ENCODE measurements at places on chromosomes 11 and 22. TPM values are rescaled to one million over a fixed set of nuclear protein-coding genes. Genes with fewer than 3 reads are reported as not detected.
A peak's percentile ranks its signal among the peaks of the same experiment; 100 is the strongest.

Gene KBTBD4
- polyA plus RNA-seq, result 31.4 TPM

Gene OR10A4
- not detected for polyA plus RNA-seq

Gene TRIM6
- 4.3 TPM for polyA plus RNA-seq

Gene SSTR3
- 0.79 TPM for polyA plus RNA-seq

GRCh38 chr11:76155500-76156227 lies 50.6 kb downstream of the WNT11 start:
- H3K27me3 ChIP-seq, result no peaks in the 10 kb centered on the region
- no peak for DNase-seq
- H3K4me1 ChIP-seq, result peaks cover 22% of the 10 kb centered on the region
- H3K36me3 ChIP-seq, result no peaks in the 10 kb centered on the region

- no peaks in the 10 kb centered on the region for H3K36me3 ChIP-seq
- no peak overlapping the region for H3K4me3 ChIP-seq
- no peak for DNase-seq
These were observed 10.5 kb upstream of the EHD1 start for GRCh38 chr11:64888729-64889511.

GRCh38 chr11:64619811-64620380 lies 28.9 kb downstream of the SLC22A12 start:
- peaks cover 1% of the 10 kb centered on the region for H3K4me1 ChIP-seq
- H3K27ac ChIP-seq, result no peak overlapping the region
- no peaks in the 10 kb centered on the region for H3K27me3 ChIP-seq
- DNase-seq, result no peak
- H3K36me3 ChIP-seq, result no peaks in the 10 kb centered on the region

- no peaks in the 10 kb centered on the region for H3K36me3 ChIP-seq
- H3K27me3 ChIP-seq, result no peaks in the 10 kb centered on the region
- H3K27ac ChIP-seq, result no peak overlapping the region
- H3K4me1 ChIP-seq, result no peaks in the 10 kb centered on the region
- no peak overlapping the region for H3K4me3 ChIP-seq
These were observed 11.6 kb downstream of the RIBC2 start for GRCh38 chr22:45425101-45425500.

GRCh38 chr11:88531831-88532230 lies 194.3 kb upstream of the CTSC start:
- no peaks in the 10 kb centered on the region for H3K4me1 ChIP-seq
- no peaks in the 10 kb centered on the region for H3K36me3 ChIP-seq
- no peak overlapping the region for H3K27ac ChIP-seq
- no peaks in the 10 kb centered on the region for H3K27me3 ChIP-seq
- DNase-seq, result no peak

GRCh38 chr11:95505927-95506426 lies 275.0 kb upstream of the SESN3 start:
- no peaks in the 10 kb centered on the region for H3K4me1 ChIP-seq
- no peaks in the 10 kb centered on the region for H3K36me3 ChIP-seq
- no peak overlapping the region for H3K4me3 ChIP-seq
- no peak for DNase-seq
- H3K27me3 ChIP-seq, result no peaks in the 10 kb centered on the region

DNA sequence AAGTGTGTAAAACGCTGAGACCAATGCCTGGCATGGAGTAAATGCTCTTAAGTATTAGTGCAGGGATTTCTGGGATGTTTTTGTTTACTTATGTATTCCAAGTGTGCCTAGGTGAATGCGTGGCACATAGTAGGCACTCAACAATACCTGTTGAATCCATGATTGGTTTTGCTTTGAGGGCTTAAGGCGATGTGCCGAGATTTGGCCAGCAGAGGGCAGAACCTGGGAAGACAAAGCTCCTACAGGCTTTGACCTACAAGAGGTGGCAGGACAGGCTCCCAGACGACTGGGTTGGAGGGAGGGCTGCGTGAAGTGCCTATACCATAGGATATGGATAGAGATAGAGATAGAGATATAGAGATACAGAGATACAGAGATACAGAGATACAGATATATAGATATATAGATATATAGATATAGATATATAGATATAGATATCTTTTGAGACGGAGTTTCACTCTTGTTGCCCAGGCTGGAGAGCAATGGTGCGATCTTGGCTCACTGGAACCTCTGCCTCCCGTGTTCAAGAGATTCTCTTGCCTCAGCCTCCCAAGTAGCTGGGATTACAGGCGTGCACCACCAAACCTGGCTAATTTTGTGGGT lies 13.9 kb downstream of the KCNE3 start:
- no peaks in the 10 kb centered on the region for H3K36me3 ChIP-seq
- peaks cover 3% of the 10 kb centered on the region for H3K4me1 ChIP-seq
- no peak overlapping the region for H3K4me3 ChIP-seq

DNA sequence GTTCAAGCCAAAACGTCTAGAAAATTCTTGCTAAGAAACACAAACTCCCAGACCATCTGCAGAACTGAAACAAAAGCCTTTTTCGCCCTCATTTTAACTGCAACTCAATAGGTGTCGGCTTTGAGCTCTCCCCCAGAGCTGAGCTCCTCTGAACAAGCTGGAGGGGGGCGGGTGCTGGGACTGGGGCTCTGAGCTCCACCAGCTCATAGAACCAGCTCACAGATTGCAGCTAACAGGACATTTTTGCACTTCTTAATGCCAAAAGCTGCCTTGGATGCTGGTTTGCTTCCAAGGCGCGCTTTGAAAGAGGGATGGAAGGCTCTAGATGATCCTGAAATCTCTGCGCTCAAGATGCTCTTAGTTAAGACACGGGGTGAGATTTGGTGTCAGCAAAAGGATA lies 6.0 kb upstream of the YWHAH start:
- no peaks in the 10 kb centered on the region for H3K36me3 ChIP-seq
- peaks cover under 1% of the 10 kb centered on the region for H3K4me1 ChIP-seq
- H3K27ac ChIP-seq, result no peak overlapping the region
- DNase-seq, result no peak
- H3K4me3 ChIP-seq, result no peak overlapping the region

GRCh38 chr11:80841675-80842074 lies 1400.8 kb upstream of the TENM4 start:
- H3K4me1 ChIP-seq, result peaks cover 3% of the 10 kb centered on the region
- no peak for DNase-seq
- no peaks in the 10 kb centered on the region for H3K27me3 ChIP-seq
- H3K4me3 ChIP-seq, result no peak overlapping the region
- no peak overlapping the region for H3K27ac ChIP-seq

- H3K27ac ChIP-seq, result no peak overlapping the region
- H3K36me3 ChIP-seq, result no peaks in the 10 kb centered on the region
- DNase-seq, result no peak
- no peaks in the 10 kb centered on the region for H3K4me1 ChIP-seq
These were observed 271.8 kb upstream of the B3GAT1 start for GRCh38 chr11:134683860-134684259.

- no peaks in the 10 kb centered on the region for H3K4me1 ChIP-seq
- no peak for DNase-seq
- no peak overlapping the region for H3K27ac ChIP-seq
- no peak overlapping the region for H3K4me3 ChIP-seq
- no peaks in the 10 kb centered on the region for H3K36me3 ChIP-seq
These were observed 6.9 kb upstream of the ACR start for GRCh38 chr22:50730941-50731661.

DNA sequence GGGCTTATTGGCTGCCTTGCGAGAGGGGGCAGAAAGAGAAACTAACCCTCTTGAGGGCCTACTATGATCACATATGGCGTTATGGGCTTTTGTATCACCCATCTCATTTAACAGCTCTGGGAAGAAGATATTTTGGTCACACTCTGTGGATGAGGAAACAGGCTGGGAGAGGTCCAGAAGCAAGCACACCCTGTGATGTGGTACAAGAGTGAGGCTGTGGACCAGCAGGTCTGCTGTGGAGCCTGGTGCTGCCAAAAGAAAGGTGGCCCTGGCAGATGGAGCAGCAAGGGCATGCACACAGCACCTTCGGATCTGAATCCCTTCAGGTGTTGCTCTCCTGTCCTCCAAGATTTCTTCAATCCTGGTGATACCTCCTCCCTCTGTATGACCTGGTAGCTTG lies 64.1 kb downstream of the KCNC1 start:
- H3K27me3 ChIP-seq, result no peaks in the 10 kb centered on the region
- no peaks in the 10 kb centered on the region for H3K36me3 ChIP-seq
- H3K4me1 ChIP-seq, result no peaks in the 10 kb centered on the region
- H3K4me3 ChIP-seq, result no peak overlapping the region
- DNase-seq, result no peak

Gene SPTBN2
- polyA plus RNA-seq, result 0.12 TPM

- H3K27me3 ChIP-seq, result no peaks in the 10 kb centered on the region
- peaks cover 11% of the 10 kb centered on the region for H3K4me1 ChIP-seq
- no peak for DNase-seq
- H3K36me3 ChIP-seq, result peaks cover 21% of the 10 kb centered on the region
- no peak overlapping the region for H3K4me3 ChIP-seq
- no peak overlapping the region for H3K27ac ChIP-seq
These were observed 7.9 kb downstream of the CTR9 start for GRCh38 chr11:10758957-10759356.

DNA sequence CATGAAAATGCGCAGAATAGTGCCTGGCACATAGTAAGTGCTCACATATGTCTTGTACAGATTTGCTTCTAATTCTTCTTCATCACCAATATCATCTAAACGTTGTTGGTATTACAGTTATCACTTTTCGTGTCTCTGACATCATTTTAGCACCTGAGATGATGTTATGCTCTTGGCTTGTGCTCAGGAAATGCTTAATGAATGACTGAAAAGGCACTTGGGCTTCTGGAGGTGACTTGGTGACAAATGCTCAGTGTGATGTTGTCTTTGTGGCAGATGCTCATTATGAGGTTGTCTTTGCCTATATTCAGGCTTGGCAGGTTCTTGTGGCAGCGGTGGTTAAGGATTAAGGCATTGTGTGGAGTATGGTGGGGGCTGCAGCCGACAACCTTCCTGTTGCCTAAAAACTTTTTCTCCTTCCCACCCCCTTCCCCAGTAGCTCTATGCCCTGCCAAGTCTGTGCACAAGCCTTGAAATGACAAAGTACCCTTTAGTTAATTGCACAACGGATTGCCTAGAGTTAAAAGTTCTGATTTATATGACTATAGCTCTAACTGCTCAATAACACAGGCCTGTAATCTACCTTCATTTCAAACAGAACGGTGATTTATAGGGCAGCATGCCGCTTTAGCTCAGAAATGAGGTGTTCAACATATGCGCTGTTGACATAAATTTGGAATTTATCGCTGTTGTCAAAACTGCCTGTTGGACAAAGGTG lies 82.5 kb downstream of the ZBTB16 start:
- no peaks in the 10 kb centered on the region for H3K36me3 ChIP-seq
- peaks cover 2% of the 10 kb centered on the region for H3K27me3 ChIP-seq
- H3K4me1 ChIP-seq, result no peaks in the 10 kb centered on the region
- H3K27ac ChIP-seq, result no peak overlapping the region
- no peak overlapping the region for H3K4me3 ChIP-seq

DNA sequence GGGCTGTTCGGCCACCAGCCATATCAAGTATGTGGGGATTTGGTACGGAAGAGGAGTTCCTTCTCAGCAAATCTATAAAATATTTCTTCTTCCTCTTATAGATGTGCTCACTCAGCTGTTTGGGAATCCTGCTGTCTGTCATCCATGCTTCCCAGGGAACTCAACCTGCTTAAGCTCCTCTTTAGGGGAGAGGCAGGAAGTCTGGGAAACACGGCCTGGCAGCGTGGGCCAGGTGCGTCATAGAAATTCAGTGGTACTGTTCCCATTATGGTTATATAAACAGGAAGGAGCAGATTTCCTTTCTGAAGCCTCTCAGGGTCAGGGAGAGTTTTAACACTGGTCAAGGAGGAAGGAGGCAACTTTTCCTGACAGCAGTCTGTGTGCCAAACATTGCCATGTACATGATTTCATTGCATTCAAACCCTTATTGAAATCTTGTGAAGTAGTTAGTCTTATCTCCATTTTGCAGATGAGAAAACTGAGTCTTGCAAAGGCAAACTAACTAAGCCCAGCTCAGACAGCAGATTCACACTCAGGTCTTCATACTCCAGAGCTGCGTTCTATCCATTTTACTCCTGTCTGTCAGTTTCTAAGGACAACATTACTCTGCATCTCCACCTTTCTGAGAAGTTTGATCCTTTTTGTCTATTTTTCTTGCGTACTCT lies 35.4 kb upstream of the AMOTL1 start:
- no peak for DNase-seq
- H3K4me3 ChIP-seq, result no peak overlapping the region
- H3K27me3 ChIP-seq, result no peaks in the 10 kb centered on the region
- no peaks in the 10 kb centered on the region for H3K36me3 ChIP-seq
- no peak overlapping the region for H3K27ac ChIP-seq

- H3K36me3 ChIP-seq, result peaks cover 13% of the 10 kb centered on the region
- no peak overlapping the region for H3K4me3 ChIP-seq
- no peaks in the 10 kb centered on the region for H3K4me1 ChIP-seq
- DNase-seq, result no peak
- no peaks in the 10 kb centered on the region for H3K27me3 ChIP-seq
These were observed 28.1 kb downstream of the POLD3 start for GRCh38 chr11:74620531-74620930.

GRCh38 chr11:12276356-12276755 lies 101.0 kb upstream of the PARVA start:
- H3K4me3 ChIP-seq, result no peak overlapping the region
- DNase-seq, result no peak
- H3K4me1 ChIP-seq, result no peaks in the 10 kb centered on the region
- no peaks in the 10 kb centered on the region for H3K27me3 ChIP-seq
- no peak overlapping the region for H3K27ac ChIP-seq

DNA sequence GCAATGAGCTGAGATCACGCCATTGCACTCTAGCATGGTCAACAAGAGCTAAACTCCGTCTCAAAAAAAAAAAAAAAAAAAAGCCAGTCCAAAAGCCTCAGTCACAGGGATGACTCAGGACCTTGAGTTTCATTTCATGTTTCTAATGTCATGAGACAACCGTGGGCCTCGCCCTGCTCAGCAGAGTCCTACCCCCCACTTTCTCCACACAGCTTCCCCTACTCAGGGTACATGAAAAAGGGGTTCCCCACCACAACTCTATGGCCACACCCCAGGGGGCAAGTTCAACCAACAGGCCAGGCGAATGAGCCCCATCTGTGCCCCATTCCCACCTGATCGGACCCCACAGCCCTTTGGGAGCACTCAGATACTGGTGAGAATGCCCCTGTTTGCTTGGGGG lies 24.3 kb upstream of the ADA2 start:
- peak overlapping the region; percentile 97 for H3K27ac ChIP-seq
- H3K4me3 ChIP-seq, result no peak overlapping the region
- DNase-seq, result peak; percentile 84
- H3K27me3 ChIP-seq, result no peaks in the 10 kb centered on the region
- no peaks in the 10 kb centered on the region for H3K36me3 ChIP-seq

DNA sequence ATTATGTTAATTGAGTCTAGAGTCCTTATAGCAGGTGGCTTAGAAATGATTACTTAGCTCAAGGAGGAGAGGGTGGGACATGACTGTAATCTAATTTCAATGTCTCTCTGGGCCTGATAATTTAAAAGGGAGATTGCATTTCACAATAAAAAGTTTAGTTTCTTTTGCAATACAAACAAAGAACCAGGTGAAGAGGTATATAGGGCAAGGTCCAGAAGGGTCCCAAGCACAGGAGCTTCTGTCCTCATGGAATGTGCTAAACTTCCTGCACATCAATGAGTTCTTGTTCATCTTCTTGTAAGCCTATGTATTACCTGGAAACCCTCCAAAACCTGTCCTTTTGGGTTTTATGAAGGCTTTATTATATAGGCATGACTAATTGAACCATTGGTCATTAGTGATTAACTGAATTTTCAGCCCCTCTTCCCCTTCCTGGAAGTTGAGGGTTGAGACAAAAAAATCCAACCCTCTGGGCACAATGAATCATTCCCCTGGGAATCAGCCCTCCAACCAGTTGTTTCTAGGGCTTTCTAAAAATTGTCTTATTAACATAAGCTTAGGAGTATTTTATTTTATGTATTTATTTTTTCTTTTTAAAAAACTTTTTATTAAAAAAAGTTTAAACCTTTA lies 37.6 kb downstream of the MS4A2 start:
- no peaks in the 10 kb centered on the region for H3K27me3 ChIP-seq
- no peak overlapping the region for H3K27ac ChIP-seq
- no peak overlapping the region for H3K4me3 ChIP-seq
- H3K36me3 ChIP-seq, result no peaks in the 10 kb centered on the region
